ENCODE measurements at places on chromosomes 12 and 14. TPM values are rescaled to one million over a fixed set of nuclear protein-coding genes. Genes with fewer than 3 reads are reported as not detected.

Gene AMIGO2
- 22.9 TPM for total RNA-seq

Gene TEX52
- total RNA-seq = not detected

Gene PZP
- not detected for total RNA-seq

Gene GPR84
- not detected for total RNA-seq

Gene MBIP
- 10.7 TPM for total RNA-seq

Gene WIF1
- total RNA-seq = not detected

Gene TBX5
- not detected for total RNA-seq

Gene SPIC
- not detected for total RNA-seq

Gene FAM181A
- not detected for total RNA-seq

Gene ASCL1
- total RNA-seq = not detected

Gene RFX4
- total RNA-seq = not detected

Gene CCDC197
- total RNA-seq = not detected

Gene LRRC9
- not detected for total RNA-seq

Gene P3H3
- total RNA-seq = 27.3 TPM

Gene CFAP54
- 0.68 TPM for total RNA-seq

Gene SIX6
- not detected for total RNA-seq

Gene FAM90A1
- not detected for total RNA-seq

Gene DDX47
- 75.4 TPM for total RNA-seq

Gene TSPAN19
- not detected for total RNA-seq

Gene ZNF268
- 25.8 TPM for total RNA-seq

Gene SCNN1A
- not detected for total RNA-seq

Gene EML5
- total RNA-seq = 3.1 TPM

Gene DPF3
- 6.5 TPM for total RNA-seq

Gene ARHGDIB
- total RNA-seq = 175 TPM

Gene CYP46A1
- not detected for total RNA-seq

Data from RPMI7951 (cell line).